Erythroblast (primary cell): ENCODE measurements at places on chromosomes 4 and X.

- DNase-seq: no peak
Observed at GRCh38 chr4:99029018-99029735, 33.7 kb downstream of the METAP1 start.

DNA sequence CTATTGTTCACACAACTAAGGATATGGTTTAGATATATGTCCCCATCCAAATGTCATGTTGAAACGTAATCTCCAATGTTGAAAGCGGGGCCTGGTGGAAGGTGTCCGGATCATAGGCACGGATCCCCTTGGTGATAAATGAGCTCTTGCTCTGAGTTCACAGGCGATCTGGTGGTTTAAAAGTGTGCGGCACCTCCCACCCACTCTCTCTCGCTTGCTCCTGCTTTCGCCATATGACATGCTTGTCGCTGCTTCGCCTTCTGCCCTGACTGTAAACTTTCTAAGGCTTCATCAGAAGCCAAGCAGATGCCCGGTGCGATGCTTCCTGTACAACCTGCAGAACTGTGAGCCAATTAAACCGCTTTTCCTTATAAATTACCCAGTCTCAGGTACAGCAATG is 128.5 kb downstream of the NFKB1 start:
- no peak for DNase-seq

DNA sequence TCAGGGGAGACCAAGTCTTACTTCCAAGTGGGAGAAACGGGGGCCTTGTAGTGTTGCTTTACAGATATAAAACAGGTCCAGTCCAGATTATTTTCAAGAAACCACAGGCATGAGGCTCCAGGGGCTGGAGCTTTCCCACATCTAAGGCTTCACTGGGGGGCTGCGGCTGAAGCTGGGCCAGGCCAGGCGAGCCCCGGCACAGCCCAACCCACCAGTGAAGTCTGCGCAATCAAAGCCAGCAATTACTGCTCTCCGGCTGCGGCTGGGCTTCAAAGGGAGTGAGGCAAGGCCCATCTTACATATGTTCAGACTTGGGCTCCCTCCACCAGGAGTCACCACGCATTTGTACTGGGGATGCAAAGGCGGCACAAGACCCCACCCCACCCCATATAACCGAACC is 61.7 kb downstream of the HADH start:
- no peak for DNase-seq

- DNase-seq: no peak
Observed at GRCh38 chrX:66889418-66889817, 250.5 kb upstream of the EDA2R start.

DNA sequence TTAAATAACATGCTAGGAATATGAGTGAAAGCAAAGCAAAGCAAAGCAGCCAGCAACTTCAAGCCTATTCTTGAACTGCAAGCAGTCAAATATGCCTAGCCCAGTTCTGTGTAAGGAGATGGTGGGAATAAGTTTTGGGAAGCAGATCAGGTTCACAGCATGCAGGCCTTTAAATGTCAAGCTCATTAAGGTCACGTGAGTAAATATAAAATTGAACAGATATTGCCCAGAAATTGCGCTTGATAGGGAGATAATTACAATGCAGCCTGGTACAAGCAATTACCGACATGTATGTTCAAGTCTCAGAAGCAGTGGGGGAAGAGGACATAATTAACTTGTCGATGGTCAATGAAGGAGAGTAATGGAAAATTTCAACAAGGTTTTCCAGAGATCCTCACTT is 6.0 kb downstream of the GNPDA2 start:
- DNase-seq: no peak

DNA sequence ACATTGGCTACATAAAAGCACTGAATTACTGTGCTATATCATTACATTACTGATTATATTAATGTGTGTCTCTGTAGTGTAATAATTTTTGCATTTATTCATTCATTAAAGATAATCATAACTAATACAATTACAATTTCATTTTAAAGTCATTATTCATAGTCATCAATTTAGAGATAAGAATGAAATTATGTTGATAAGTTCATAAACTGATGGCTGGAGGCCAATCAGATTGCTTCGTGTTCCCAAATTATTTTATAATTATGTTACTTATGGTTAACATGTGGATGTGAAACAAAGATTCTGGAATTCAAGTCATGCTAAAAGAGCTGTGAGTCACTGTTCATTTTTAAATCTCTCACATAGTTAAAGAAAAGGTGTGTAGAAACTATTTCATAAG is 223.4 kb upstream of the HAND2 start:
- no peak for DNase-seq

DNA sequence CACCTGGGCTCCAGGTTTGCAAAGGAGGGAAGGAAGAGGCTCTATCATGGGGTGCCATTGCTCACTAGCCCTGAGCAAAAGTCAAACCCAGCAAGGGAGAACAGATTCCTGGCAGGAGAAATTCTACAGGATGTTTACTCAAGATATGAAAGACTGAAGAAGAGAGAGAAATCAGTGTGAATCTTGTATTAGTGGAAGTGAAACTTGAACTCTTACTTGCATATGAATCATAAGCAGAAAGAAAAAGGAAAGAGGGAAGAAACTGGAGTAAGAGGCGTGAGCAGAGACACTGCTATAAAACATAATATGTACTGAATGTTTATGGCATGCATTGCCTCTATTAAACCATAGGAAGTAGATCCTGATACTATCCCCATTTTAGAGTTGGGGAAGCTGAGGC is 60.9 kb downstream of the C4orf46 start:
- no peak for DNase-seq

DNA sequence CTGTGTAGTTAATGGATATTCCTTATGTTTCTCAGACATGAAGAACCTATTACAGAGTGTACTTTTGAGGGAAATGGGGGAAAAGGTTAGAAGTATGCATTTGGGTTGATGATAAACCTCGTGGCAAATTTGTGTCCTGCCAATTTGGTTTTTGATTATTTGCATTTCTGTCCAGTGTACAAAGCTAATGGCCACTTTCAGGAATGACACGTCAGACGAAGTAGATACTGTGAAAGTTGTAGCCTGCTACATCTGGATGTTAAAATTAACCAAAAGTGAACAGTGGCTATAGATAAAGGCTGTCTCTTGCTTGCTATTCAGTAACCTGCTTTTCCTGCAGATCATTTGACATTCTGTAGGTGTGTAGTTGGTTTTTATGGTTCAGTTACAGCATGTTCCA is 1.0 kb downstream of the PRDX4 start:
- peak; percentile 23 for DNase-seq

DNA sequence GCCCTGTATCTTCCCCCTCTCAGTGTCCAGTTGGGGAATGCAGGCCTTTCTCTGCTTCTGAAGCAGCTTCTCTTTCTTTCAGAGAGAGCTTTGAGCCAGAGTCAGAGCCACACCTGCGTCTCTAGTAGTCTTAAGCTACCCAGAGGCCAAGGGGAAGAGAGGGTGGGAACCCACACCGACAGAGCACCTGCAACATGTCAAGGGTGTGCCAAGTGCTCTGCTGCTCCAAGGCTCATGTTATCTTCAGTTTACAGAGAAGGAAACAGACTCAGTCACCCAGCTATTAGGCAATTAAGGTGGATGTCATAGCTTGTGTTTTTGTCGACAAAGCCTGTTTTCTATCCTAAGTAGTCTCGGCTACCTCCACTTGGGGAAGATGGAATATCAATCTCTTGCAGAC is 22.7 kb upstream of the RNF212 start:
- no peak for DNase-seq

- DNase-seq: no peak
Observed at GRCh38 chr4:159682996-159683395, 580.1 kb downstream of the RAPGEF2 start.

DNA sequence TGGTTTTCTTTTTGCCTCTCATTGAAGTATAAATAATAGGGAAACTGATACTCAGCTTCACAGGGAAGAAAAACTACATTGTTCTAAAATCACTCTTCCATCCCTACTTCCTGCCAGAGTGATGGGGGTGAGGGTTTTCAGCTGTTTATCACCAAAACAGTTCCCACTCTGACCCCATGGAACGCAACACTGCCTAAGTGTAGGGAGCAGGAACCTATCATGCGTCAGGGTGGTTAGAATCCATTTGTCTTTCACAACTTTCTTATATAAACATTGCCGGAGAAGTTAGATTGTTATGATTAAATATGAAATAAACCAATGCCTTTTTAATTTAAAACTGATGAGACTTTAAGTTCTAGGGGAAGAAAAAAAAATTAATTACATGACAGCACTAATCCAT is 15.8 kb upstream of the MPC1L start:
- DNase-seq: no peak

DNA sequence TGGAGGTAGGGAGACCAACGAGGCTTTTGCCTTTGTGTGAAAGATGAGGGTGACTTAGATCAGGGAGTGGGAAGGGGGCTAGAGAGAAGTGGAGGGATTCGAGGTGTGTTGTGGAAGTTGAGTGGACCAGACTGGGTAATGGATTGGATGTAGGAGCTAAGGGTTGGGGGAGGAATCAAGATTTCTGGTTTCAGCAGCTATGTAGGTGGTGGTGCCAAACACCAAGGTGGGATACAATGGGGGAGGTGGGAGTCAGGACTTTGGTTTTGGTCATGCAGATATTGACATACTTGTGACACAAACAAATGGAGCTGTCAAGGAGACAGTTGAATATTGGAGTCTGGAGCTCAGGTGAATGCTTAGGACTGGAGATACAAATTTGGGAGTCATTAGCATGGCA is 71.0 kb downstream of the TSC22D3 start:
- DNase-seq: no peak

GRCh38 chr4:966266-967112 is 6.9 kb downstream of the DGKQ start:
- no peak for DNase-seq

GRCh38 chr4:109195646-109196045 is 106.8 kb downstream of the COL25A1 start:
- no peak for DNase-seq

GRCh38 chr4:159272273-159273140 is 169.6 kb downstream of the RAPGEF2 start:
- no peak for DNase-seq

DNA sequence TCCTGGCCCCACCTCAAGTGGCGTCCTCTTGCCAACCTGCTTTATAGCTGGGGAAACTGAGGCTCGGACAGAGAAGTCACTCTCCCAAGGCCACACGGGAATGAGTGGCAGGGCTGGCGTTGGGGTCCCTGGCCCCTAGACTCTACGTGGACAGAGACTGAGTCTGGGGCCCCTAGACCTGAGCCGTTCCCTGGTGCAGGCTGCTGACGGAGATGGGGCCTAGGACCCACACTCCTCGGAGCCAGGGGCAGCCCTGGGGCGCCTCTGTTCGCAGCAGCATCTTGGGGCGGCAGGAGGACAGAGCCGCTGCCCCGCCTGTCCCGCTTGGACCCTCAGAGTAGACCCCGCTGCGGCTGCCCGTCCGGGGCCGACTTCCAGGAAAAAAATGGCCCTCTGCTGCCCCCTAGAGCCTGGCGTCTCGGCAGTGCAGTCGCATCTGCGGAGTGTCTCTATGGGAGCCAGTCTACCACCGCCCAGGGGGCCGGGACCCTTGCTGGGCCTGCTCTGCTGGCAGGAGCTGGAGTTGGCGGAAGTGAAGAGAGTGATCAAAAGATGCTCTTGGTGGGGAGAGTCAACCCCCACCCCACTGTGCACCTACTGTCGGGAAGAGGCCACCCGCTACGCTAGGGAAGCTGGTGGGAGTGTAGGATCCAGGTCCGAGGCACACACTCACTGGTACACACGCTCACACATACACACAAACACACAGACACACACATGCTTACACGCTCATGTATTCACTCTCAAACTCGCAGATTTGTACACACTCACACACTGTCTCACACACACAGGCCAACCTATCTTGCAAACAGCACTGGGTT is 220.1 kb downstream of the AFAP1 start:
- DNase-seq: peak; percentile 13

DNA sequence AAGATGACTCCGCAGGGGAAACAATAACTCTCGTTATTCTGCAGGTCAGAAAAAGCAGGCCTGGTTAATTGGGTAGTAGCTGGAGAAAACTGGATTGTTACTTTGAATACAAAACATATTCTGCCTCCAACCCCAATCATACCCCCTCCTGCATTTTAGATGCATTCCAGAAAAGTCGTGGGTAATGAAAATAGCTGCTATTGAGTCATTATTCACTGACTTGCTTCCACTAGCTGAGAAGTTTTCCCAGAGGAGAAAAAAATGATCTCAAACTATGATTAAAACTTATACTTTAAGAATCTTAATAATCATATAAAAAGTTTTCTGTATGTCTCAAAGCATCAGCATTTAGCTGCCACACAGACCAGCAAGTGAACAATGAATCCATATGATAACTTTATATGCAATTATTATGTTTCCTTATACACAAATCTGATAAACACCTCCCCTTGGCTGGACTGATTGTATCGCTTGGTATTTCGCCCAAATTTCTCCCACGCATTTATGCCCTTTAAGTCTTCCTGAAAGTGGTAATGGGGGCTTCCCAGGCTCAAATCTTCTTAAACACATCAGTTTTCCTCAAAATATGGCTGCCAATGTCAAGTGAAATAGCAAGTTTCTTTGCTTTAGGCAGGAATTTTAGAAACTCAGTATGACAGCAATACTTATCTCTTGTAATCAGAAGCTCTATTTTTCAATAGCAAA is 181.0 kb downstream of the LDB2 start:
- DNase-seq: no peak
